Pancreas (tissue), 10 donors: ENCODE measurements at places on chromosomes 1 and 21. TPM values are rescaled to one million over a fixed set of nuclear protein-coding genes. Genes with fewer than 3 reads are reported as not detected.

DNA sequence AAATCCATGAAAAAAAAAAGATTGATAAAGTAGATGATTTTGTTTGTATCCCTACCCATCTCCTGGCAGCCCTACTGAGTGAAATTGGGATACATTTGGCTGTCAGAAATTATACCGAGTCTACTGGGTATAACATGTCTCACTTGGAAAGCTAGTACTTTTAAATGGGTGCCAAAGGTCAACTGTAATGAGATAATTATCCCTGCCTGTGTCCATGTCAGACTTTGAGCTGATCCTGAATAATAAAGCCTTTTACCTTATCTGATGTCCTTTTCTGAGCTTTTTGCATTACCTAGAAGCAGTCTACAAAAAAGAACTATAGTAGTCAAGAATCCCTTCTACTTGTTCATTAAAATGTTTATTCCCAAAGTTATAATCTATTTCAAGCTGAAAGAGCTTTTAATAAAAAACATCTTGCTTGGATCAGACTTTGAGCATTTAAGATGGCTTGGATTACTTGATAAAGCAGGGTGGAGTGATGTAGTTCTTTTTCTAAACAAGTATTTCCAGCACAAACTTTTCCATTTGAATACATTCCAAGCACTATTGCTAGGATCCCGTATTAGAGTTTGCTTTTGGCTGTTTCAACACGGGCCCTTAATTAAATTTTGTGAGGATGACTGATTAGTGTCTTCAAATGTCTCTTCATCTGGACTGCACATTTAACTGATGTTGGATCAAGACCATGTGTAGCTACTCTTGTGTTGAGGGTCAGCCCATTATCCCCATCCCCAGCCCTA is 69.2 kb downstream of the DTL start:
- H3K4me3 ChIP-seq: no peak overlapping the region
- H3K27ac ChIP-seq: no peak overlapping the region
- DNase-seq: no peak

DNA sequence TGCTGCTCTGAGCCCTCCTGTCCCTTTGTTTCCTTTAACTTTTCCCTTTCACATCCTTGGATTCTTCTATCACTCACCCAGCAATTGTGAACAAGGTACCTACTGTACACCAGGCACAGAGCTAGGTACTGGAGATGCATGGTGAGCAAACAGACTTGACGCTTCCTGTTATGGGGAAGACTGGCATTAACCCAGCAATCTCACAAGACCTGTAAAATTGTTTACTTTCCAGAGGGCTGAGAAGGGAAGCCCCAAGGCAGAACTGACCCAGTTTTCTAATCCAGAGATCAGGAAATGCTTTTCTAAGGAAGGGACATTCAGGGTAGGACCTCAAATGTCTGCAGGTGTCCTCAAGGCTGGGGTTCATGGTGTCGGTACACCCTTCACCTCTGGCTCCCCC is 171.6 kb upstream of the KAZN start:
- no peaks in the 10 kb centered on the region for H3K27me3 ChIP-seq
- no peaks in the 10 kb centered on the region for H3K4me1 ChIP-seq
- H3K27ac ChIP-seq: no peak overlapping the region
- no peaks in the 10 kb centered on the region for H3K36me3 ChIP-seq
- no peak for DNase-seq

DNA sequence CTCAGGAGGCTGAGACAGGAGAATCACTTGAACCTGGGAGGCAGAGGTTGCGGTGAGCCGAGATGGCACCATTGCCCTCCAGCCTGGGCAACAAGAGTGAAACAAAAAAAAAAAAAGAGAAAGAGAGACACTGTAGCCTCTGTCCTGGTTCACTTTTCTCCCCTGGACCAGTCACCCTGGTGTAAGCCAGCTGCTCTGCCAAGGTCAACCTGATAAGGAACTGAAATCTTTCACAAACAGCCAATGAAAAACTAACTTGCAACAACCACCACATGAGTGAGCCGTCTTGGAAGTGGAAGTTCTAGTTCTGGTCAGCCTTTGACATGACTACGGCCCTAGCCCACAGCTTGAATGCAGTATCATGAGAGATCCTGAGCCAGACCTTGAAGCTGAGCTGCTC is 36.8 kb upstream of the CXADR start:
- H3K36me3 ChIP-seq: no peaks in the 10 kb centered on the region
- peak; percentile 78 for DNase-seq
- H3K4me1 ChIP-seq: peaks cover 19% of the 10 kb centered on the region

DNA sequence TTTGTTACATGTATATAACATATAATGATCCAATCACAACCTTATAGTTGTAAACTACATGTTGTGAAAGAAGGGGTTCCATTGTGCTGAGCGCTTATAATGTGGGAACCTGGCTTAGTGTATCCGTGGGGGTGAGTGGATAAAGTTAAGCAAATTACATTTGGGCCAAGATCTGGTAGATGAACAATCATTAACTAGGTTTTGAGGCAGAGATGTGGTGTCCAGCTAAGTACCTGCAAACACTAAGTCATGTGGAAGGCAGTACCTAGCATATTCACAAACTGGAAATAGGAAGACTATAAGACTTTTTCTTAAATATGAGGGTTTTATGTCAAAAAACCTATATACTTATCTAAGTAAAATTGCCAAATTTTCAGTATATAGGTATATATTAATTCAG is 167.2 kb upstream of the PDE4B start:
- no peak overlapping the region for H3K27ac ChIP-seq
- DNase-seq: no peak
- H3K4me3 ChIP-seq: no peak overlapping the region

DNA sequence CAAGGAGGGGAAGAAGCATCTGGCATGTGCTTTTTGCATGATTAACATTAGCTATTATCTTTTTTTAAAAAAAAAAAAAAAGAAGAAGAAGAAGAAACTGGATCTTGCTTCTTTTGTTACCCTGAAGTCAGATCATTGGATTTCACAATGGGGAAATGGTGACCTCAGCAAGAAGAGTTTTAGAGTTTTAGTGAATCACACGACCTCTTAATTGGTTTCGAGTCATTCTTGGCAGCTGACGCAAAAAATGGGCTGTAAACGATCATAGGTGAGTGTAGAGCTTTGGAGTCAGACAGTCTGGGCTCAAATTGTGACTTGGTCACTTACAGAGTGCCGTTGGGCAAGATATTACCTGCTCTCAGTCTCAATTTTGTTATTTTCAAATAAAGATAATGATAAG is 33.3 kb upstream of the PGBD5 start:
- H3K4me1 ChIP-seq: no peaks in the 10 kb centered on the region
- no peak overlapping the region for H3K4me3 ChIP-seq
- H3K27me3 ChIP-seq: no peaks in the 10 kb centered on the region

The GRHL3 gene
- total RNA-seq: 0.86 TPM

The PGBD5 gene
- 9.5 TPM for total RNA-seq

The REG4 gene
- total RNA-seq: 21.7 TPM

The OR10J1 gene
- not detected for total RNA-seq
